ENCODE measurements at places on chromosomes 12 and 14. TPM values are rescaled to one million over a fixed set of nuclear protein-coding genes. Genes with fewer than 3 reads are reported as not detected.

KRT6C gene
- total RNA-seq, result not detected

LRFN5 gene
- total RNA-seq, result not detected

RPGRIP1 gene
- total RNA-seq, result not detected

RERG gene
- total RNA-seq, result not detected

SOCS4 gene
- total RNA-seq, result 31.6 TPM

SRRM4 gene
- not detected for total RNA-seq

Measured in activated naive CD8-positive, alpha-beta T cell treated with anti-CD3 and anti-CD28 coated beads, Interleukin-2, amount 10 ng/mL, durations not matched to agents 7 days and 5 days (primary cell).